Diencephalon (tissue), 1 donor: ENCODE measurements at places on chromosomes 1 and 21. TPM values are rescaled to one million over a fixed set of nuclear protein-coding genes. Genes with fewer than 3 reads are reported as not detected.

The S100B gene
- total RNA-seq: 57.0 TPM

The OR2T33 gene
- total RNA-seq: not detected

The ZNF669 gene
- total RNA-seq: 24.9 TPM

The MNDA gene
- 7.4 TPM for total RNA-seq

The RNU1-3 gene
- under 0.01 TPM for total RNA-seq

The TMCC2 gene
- total RNA-seq: 38.3 TPM
